ENCODE measurements at places on chromosomes 12 and 14.

DNA sequence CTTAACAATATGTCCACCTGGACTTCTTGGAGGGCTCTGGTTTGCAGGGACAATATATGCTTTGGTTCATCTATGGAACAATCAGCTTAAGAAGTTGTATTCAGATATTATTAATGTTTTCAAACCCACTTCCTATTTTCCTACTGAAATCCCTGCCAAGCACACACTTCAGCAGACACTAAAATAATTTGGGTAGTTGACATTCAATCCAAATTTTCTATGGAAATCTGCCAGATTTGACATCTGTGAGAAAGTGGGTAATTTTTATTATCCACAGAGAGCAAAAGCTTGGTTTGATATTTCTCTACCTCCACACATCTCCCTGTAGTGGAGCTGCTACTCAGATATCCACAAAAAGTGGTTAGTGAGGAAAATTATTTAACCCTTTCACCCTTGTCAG lies 378.8 kb upstream of the SOX5 start:
- DNase-seq: no peak

- DNase-seq: peak; percentile 75
Observed at GRCh38 chr12:53984901-53985691, at the start of gene HOXC10. Gene HOXC10, plus strand, starts transcription at chr12:53985146. Its CDS starts 114 bp downstream, at chr12:53985260.

DNA sequence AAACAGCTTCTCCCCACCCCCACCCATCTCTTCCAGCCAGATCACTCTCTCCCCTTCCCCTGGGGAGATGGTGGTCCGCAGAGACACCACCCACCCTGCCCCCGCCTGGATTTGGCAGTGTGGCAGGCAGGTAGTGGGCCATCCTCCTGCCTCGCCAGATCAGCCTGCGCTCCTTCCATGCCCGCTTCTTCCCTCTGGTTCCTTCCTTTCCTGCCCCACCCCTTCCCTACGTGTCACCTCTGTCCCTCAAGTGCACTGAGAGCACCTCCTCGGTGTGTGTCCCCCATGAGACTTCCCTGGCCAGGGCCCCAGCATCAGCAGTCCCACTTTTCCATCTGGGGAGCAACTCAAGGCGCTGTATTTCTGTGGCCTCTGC lies 632 bp downstream of the NYNRIN start:
- no peak for DNase-seq

GRCh38 chr12:10304161-10304574 lies 3.5 kb upstream of the KLRD1 start:
- DNase-seq: peak; percentile 14

DNA sequence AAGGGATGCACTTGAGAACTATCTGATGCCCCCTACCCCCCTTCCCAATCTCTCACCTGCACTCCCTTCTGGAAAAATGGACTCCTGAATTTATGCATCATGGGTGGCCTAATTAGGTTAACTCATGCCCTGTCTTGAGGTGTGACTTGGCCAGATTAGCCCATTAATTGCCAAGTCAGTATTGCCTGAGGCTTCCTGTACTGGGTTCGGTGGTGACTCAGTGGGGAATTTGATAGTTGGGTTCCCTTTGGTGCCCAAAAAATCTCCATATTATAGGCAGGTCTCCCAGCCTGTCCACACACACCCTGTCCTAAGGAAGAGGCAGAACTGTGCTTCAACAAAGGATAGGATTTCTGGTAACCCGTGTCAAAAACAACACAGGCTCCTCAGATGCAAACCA lies 146.1 kb downstream of the CHST11 start:
- DNase-seq: no peak

- DNase-seq: no peak
Observed at GRCh38 chr14:80395031-80395430, 183.7 kb upstream of the DIO2 start.

DNA sequence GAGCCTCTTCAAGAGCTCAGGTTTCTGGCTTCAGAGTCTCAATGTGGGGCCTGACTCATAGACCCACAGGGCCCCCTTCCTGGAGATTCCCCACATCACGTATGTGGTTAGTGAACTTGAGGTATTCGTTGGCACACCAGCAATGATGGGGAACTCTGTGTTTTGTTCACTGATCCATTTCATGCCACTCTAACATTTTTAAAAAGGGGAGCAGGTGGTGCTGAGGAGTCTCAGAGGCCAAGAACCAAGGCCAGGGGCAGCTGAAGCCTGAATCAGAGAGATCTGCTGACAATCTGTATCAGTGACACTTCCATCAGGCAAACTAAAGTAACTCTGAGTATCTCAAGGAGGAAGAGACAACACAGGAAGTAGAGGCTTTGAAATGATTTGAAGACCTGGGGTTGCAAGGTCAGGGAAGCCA lies 323.4 kb downstream of the VRK1 start:
- DNase-seq: peak; percentile 64

DNA sequence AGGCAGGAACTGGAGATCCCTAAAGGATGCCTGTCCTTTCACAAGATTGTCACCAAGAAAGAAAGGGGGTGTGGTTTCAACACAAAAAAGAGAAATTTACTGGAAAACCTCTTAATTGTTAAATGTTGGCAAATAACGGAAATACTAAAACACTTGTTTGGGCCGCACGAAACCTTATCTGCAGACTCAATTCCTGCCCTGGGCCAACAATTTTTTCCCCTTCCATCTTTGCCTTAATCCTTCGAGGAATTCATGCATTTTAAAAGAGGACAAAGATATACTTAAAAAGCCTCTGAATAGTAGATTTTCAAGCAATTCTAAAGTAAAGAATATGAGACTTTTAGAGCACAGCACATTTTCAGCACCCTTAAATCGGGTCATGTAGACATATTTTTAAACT lies 366.2 kb downstream of the DUSP6 start:
- no peak for DNase-seq

GRCh38 chr14:24115422-24116127 lies 826 bp upstream of the NRL start:
- DNase-seq: no peak

- no peak for DNase-seq
Observed at GRCh38 chr14:97061198-97061597, 264.0 kb downstream of the VRK1 start.

- no peak for DNase-seq
Observed at GRCh38 chr12:53600490-53601295, 25.5 kb downstream of the ATF7 start.

DNA sequence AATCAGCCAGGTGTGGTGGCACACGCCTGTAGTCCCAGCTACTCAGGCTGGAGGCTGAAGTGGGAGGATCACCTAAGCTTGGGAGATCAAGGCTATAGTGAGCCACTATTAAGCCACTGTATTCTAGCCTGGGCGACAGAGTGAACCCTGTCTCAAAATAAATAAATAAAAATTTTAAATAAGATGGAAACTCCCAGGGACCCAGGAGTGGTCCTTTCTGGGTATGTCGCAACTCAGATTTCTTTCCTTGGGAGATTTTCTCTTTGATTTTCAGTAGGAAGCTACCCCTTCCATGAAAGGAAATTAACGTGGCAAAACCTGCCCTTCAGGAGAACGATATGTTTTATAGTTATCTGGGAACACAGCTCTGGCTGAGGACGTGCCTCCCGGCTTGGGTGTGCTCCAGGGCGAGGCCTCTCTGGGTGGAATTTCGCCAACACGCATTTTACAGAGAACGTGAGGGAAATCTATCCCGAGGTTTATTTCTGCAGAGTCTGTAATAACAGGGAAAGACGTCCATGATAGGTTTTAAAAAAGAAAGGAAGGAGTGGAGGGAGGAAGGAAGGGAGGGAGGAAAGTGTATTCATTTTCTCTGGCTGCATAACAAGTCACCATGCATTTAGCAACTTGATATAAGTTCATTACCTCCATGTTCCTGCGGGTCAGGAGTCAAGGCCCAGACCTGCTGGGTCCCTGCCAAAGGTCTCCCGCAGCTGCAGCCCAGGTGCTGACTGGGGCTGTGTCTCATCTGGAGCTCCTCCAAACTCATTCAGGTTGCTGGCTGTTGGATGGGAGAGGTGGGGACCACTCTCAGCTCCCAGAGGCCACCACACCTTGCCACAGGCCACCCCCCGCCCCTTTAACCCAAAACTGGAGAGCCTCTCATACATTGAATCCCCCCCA lies 80.6 kb upstream of the GSC start:
- no peak for DNase-seq

DNA sequence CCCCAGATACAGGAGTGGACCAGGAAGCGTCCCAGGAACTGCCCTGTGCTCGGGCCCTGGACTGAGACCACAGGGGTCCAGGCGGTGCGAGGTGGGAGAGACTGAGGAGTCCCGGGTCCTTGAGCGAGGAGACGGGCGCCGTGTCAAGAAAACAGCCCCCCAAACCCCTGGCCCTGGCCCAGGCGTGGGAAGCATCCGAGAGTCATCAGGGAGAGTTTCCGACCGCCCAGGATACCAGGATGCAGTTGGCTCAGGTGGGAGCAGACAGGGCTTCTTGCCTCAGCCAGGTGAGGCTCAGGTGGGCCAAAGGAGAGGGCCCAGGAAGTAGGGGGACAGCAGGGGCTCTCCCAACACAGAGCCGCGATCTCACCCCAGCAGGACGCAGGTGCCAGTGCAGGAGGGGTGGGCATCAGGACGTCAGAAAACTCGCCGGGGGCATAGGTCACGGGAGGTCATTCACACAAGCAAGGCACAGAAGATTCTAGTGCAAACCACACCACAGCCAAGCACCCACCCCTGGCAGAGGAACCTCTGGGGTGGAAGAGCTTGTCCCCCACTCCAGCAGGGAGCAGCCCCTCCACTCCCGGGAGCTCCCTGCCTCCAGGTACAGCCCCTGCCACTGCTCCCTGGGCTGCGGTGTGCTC lies 102.5 kb upstream of the EIF5 start:
- DNase-seq: no peak

- DNase-seq: no peak
Observed at GRCh38 chr14:95701846-95702221, 12.1 kb downstream of the TCL1A start.

DNA sequence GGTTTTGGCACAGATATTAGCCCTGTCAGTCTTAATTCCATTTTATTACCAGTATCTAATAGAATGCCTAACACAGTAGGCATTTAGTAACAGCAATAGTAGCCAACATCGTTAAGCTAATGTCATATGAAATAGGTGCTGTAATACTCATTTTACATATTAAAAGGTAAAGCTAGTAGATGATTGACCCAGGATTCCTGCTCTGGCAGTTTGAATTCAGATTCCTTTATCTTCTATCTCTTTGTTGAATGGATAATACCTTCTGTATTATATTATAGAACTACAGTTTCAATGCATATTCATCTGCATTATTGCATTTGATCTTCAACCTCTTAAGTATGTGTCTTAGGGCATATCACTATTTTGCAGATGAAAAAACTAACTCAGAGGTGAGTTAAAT lies 2.9 kb downstream of the ATL1 start:
- no peak for DNase-seq

DNA sequence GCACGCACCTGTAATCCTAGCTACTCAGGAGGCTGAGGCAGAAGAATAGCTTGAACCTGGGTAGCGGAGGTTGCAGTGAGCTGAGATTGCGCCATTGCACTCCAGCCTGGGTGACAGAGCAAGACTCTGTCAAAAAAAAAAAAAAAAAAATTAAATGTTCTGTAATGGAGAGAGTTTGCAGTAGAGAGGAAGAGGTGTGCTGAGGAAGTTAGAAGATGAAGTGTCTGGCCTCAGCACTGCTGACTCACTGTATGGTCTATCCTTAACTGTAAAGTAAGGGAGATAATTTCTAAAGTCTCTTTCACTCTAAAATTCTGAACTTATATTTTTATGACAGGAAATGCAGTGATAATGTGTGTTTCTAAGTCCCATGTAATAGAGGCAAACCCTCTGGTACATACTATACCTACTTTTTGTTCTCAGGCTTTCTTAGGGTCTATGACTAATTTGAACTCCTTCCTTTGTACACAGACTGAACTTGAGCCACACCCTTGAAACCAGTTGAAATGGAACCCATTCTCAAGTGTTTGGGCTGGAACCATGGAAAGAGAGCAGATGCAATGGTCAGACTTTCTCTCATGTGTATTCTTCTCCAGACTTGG lies 278.1 kb upstream of the FAR2 start:
- no peak for DNase-seq

GRCh38 chr12:117331691-117332090 lies 29.7 kb downstream of the NOS1 start:
- no peak for DNase-seq

DNA sequence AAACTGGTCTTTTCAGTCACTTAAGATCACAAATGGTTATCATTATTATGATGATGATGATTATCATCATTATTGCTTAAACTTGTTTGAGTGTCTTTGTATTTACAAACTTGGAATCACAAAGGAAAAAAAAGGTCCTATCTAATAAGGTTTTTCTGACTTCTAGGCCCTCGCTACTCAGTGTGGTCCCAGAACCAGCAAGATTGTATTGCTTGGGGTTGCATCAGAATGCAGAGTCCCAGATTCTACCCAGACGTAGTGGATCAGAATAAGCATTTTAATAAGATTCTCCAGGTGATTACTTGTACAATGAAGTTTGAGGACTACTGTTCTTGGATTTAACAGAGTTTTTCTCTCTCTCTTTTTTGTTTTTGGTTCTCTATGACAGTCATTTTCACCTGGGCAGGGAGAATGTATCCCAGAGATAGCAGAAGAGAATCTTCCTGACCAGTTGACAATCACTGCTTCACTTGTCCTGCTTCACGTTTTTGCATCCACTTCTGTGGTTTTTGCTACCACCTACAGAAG lies 29.3 kb upstream of the PPP1R12A start:
- no peak for DNase-seq

GRCh38 chr14:51653079-51653774 lies 1.5 kb downstream of the FRMD6 start:
- no peak for DNase-seq

GRCh38 chr14:77955816-77956484 lies 156.0 kb downstream of the ADCK1 start:
- no peak for DNase-seq

GRCh38 chr14:61502459-61503093 lies 181.2 kb downstream of the PRKCH start:
- DNase-seq: no peak
